Stimulated activated CD8-positive, alpha-beta memory T cell treated with anti-CD3 and anti-CD28 coated beads, Interleukin-7, amount 100 ng/mL, for 4 hours (primary cell): ENCODE measurements at places on chromosomes 13 and 19.

DNA sequence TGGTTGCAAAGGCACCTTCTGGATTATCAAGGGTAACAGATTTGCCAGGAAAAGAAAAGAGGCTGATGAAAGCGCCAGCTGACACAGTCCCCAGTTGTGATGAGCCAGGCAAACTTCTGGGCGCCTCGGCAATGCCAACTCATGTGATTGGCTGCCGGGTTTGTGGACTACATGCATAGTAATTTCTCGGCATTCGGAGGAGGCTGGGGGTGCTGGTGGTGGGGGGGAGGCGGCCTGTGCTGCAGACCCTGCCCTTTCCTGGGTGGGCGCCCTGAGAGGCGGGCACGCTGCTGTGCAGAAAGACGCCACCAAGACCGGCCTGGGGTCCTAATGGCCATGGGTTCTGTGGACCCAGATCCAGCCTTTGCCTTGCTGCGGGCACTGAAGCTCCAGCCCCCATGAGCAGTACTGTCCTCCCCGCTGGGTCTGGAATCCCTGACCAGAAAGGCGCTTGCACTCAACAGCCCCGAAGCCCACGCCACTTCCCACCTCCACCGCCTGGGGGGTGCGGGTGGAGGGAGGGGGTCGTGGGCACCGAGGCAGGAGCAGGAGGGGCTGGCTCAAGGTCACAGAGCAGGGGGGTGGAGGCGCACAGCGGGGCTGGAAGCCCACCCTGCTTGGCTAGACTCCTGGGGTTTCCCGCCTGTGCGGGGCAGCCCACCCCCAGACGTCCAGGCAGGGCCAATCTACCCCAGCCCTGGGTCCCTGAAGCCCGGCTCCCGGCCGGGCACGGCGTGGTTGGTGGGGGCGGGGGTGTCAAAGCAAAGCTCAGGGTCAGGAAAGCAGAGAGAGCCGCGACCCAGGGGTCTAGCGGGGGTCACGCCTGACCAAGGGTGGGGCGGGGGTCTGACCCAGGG is 1.0 kb downstream of the DIRAS1 start:
- DNase-seq: no peak

DNA sequence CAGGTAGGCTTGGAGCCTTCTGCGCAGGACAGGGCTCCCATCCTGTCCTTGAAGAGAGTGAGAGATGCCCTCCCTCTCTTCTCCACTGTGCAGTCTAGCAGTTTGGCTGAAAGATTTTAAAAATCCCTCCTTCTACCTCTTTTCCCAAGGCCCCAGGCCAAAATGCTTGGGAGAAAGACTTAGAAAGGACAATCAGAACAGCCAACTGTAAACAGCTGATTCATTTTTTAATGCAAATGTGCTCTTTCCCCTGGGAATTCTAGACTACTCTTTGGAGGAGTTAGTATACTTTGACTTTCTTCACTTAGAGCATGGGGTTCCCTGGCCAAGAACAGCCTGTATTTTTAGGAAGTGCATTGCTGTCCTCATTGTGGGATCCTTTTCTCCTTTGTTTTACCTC is 398.9 kb downstream of the GPC6 start:
- DNase-seq: no peak

GRCh38 chr13:63184693-63185092 is 1769.0 kb upstream of the PCDH20 start:
- DNase-seq: no peak

DNA sequence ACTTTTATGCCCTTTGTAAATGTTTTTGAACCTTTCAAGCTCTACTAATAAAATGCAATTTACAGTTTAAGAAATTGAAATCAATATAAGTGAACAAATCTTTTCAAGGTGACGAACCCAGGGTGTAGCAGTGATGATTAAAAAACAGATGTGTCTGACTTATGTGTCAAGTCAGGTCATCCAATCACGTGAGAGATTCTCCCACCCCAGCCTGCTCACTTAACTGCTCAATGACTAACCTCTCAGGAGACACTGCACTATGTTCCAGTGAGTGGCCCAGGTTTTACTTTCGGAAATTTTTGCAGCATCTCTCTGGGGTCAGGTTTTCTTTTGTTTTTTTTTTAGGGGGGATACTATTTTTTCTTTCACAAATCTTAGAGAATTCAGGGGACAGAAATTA is 60.7 kb downstream of the ZNF429 start:
- DNase-seq: no peak

DNA sequence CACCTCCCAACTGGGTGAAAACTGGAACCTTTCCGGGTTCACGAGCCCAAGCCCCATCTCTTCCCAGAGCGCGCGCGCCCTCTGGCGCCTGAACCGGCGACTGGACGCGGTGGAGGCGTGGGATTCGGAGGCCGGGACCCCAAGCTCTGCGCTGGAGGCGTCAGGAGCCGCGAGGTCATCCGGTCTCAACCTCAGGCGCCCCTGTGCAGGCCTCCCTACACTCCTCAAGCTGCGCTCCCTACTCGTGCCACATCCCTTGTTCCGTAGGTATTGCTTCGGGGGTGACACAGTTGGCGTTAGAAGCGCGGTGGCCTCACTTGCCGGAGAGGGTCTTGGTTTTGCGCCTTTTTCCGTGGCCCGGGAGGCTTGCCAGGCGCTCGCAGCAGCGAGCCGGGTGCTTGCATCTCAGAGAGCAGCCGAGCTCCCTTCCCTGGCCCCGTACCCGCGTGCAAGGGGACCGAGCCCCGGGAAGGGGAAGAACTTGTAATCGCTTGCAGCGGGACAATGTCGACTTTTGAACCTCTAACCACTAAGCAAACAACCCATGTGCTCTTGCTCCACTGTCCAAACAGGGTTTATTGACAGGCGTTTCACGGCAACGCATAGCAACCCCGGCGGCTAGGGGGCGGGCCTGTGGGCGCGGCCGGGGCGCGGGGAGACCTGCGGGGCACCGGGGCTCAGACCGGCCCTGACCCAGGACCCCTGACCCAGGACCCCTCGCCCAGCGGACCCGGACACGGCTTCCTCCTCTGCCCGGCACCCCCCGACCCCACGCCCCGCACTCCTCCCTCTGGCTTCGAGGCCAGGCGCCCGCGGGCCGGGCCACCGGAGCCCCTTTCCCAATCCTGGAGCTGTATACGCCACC is 8.5 kb downstream of the CDX2 start:
- no peak for DNase-seq

DNA sequence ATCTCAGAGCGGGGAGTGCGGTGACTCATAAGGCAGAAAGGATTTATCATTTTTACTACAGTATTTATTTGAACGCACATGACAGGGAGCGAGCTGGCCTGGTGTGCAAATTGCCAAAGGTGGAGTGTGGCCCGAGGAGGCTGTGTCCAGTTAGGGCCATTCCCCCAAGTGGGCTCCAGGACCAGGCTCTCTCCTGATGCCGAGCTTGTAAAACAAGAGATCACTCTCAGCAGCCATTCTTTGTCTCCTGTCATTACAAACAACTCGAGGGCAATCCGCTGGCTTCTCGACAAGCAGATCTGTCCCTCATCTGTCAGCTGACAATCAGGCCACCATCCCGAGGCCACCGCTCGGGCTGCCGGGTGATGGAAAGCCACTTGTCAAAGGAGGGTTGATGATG is 418.9 kb downstream of the ZNF536 start:
- DNase-seq: no peak

GRCh38 chr19:1672038-1672768 is 19.8 kb upstream of the TCF3 start:
- DNase-seq: peak; percentile 54

DNA sequence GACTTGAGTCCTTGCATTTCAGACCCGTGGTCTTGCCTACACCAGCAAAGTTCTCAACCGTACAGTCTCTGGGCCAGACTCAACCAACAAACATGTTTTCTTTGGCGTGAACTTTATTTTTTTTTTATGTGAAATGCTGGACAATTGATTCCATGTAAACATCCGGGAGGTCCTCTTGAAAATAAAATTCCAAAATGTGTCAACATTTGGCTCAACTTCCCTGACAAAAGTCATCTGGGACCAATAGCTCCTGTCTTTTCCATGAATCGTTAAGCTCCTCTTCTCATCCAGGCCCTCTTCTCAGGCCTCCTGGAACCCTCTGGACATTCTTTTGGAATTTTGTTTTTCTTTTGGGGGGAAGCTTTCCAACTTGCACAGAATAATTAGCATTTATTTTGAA is 2.7 kb downstream of the ALDH16A1 start:
- no peak for DNase-seq

GRCh38 chr13:90723381-90723780 is 624.1 kb upstream of the MIR17HG start:
- DNase-seq: no peak

GRCh38 chr13:45320876-45321629 is 19.9 kb downstream of the TPT1 start:
- no peak for DNase-seq

- DNase-seq: peak; percentile 15
These were observed 8.2 kb downstream of the SMIM24 start for GRCh38 chr19:3471954-3472655.

DNA sequence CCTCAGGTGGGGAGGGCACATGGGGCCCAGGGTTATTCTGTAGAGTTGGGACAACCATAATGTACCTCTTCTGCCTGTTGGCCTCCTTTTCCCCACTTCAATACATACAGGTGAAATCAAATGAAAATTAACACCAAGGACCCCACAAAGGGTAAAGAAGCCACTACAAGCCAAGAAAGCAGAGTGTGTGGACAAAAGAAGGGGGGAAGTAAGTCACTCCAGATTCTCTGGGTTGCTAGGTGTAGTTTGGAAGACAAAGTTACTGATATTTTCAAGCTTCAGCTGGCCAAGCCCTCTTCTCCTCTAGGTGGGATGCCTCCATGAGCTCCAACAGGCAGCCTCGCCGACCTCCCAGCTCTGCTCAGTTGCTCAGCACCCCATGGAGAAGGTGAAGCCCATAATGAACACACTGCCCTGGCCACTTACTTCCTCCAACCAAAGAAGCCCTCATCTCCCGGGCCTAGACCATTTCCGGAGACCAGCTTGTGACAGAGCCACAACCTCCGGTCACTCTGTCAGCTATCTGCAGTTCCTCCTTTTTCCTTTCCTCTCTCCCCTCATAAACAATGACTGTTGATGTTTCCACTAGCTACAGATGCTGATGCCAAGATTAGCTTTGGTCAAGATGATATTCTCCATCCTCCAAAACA is 66.8 kb upstream of the MED4 start:
- DNase-seq: no peak

DNA sequence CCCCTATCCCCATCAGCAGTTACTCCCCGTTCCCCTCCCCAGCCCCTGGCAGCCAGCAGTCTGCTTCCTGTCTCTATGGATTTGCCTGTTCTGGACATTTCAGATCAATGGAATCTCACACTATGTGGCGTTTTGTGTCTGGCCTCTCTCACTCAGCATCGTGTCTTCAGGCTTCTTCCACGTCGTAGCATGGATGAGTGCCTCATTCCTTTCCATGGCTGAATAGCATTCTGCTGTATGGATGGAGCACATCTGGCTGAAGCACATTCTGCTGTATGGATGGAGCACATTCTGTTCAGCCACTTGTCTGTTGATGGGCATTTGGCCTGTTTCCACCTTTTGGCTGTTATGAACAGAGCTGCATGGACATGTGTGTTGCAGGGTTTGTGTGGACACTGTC is 29.5 kb downstream of the CRTC1 start:
- DNase-seq: no peak

GRCh38 chr13:20359335-20359734 is 127.2 kb upstream of the GJB6 start:
- no peak for DNase-seq

DNA sequence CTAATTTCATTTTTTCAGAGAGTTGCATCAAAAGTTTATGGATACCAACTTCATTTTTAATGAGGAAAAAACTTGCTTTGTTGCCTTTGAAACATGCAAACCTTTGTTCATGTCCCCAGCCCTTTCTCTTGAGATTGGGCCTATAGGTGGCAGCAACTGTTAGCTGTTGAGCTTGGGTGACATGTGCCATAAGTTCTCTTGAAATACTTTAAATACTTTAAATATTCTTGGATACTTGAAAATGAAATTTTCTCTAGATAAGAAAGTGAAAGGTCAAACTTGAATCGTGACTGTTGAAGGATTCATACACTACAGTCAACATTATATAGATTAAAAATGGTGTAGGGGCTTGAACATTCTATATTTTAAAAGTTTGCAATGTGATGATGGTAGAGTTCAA is 294.9 kb downstream of the NDFIP2 start:
- DNase-seq: no peak

DNA sequence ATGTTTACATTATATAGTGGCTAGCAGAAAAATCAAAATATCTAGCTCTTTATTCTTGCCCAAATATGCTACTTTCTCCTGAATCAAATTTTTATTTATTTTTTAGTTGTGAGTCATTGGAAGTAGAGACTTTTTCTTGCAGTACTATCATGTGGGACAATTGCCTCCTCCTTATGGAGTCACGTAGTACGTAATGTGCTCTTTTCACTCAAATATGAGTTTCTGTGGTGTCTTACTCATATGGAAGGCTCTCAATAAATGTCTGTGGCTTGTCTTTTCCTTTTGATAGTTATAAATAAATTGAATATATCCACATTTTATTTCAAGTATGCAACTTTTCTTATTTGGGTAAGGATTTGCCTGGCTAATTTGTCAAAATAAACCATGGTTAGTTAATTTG is 1411.0 kb upstream of the SLC10A2 start:
- DNase-seq: no peak

GRCh38 chr13:72341904-72342303 is 385.5 kb downstream of the MZT1 start:
- DNase-seq: no peak

DNA sequence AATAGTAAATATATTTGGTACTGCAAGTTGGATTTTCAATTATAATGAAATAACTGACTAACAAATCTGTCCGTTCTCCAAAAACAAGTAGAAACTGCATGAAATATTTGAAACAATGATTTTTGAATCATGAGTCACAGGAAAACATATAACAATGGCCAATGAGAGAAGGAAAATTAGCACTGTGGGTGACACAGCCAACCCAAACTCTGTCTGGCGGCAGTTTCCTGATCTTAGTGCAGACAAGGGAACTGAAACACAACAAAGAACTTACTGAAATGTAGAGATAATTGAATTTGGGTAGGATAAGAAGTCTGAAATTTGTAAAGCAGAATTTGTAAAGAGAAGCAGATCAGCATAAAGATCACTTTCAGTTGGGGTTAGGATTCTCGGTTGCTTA is 2743.3 kb upstream of the PCDH20 start:
- DNase-seq: no peak

DNA sequence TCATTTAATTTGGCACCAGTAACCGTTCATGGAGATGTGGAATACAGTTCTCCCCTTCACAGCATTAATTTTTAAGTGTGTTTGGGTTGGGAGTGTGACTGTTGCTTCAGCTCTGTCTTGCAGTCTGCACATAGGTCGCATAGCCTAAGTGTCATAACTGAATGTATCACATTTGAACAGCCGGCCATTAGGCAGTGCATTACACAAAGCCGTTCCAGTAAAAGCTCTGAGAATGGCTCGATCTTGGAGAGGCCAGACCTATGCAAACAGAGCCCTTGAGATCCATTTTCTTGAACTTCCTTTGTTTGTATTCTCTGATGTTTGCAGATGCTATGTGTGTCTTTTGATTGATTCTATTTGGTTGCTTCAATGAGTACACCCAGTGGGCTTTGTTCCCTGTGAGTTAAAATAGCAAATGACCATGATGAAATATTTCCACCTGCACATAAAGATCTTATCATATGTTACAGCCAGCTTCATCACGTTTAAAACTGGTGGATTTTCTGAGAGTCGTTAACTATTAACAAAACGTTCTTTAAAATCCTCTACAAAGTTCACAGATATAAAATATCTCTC is 1104.9 kb upstream of the SLC10A2 start:
- no peak for DNase-seq

- no peak for DNase-seq
These were observed 27.6 kb downstream of the HPN start for GRCh38 chr19:35068941-35069634.
